ENCODE measurements at places on chromosomes 7 and 10. TPM values are rescaled to one million over a fixed set of nuclear protein-coding genes. Genes with fewer than 3 reads are reported as not detected.

Gene CCDC172
- not detected for total RNA-seq

DNA sequence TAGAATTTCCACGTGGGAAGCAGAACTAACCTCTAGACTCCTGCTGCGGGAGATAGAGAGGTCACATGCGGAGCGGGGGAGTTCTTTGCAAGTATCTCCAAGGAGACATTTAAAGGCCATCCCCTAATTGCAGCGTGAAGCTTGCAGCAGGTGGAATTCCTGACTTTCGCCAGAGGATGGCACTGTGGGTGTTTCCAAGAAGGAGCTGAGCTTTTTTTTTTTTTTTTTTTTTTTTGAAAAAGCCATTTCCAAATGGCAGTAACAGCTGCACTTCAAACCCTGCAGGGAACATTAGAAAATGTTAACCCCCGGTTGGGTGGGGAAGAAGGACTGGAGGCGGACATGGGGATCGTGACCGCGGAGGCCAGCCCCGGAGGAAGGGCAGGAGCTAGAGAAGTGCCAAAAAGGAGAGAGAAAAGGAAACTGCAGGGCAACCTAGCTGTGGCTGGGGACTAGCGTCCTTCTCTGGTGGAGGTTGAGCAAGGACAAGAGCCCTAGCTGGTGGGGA, 487.7 kb downstream of the TYW1 start:
- no peak for DNase-seq

DNA sequence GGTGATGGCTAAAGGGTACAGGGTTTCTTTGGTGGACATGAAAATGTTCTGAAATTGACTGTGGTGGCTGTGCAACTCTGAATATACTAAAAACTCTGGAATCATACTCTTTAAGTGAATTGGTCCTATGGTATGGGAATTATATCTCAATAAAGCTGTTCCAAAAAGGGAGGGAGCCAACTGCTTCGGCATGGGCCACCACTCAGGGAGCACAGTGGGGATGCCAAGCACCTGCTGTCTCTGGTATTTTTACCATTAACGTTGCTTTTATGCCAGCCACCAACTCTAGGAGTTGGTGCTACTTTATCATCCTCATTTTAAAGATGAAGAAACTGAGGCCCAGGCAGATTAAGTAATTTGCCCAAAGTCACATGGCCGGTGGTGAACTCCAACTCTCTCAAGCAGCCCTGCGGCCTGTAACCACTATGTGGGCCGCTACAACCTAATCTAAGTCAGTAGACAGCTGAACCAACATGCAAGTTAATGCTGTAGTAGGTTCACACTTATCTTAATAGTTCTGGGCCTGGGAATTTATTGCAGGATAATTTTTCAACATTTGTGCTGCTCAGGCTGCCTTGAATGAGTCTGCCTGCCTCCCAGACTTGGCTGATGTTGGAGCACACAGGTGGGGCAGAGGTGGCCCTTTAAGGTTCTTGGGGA, 20.8 kb downstream of the SH3PXD2A start:
- DNase-seq: no peak

DNA sequence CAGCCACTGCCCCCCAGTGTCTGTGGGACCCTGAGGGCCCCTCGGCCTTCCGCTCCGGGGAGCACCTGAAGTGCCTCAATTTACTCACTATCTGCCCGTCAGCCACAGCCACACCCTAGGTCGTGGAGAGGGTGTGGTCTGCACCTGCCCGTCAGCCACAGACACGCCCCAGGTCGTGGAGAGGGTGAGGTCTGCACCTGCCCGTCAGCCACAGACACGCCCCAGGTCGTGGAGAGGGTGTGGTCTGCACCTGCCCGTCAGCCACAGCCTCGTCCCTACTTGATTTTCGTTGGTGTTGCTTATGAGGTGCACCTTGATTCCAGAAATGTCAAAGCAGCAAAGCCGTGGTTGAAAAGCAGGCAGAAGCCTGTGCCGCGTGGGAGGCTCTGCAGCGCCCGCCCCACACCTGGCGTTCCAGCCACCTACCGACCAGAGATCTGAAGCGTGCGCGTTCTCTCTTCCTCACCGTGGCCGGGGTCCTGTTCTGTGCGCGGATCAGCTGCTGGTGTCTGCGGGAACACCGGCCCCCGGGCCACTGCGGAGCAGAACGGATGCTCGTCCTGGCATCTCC, 101.6 kb downstream of the DYNC2I1 start:
- DNase-seq: no peak

- peak; percentile 68 for DNase-seq
These were observed 91.0 kb downstream of the ALOX5 start for GRCh38 chr10:45464958-45465567.

Data from T-cell (primary cell).